NCI-H2029 treated with DMSO at 0.1 percent for 48 hours (cell line): ENCODE measurements at places on chromosomes 16 and 17.
A peak's percentile ranks its signal among the peaks of the same experiment; 100 is the strongest.

- DNase-seq = no peak
Observed at GRCh38 chr17:13560935-13561334, 40.8 kb downstream of the HS3ST3A1 start.

DNA sequence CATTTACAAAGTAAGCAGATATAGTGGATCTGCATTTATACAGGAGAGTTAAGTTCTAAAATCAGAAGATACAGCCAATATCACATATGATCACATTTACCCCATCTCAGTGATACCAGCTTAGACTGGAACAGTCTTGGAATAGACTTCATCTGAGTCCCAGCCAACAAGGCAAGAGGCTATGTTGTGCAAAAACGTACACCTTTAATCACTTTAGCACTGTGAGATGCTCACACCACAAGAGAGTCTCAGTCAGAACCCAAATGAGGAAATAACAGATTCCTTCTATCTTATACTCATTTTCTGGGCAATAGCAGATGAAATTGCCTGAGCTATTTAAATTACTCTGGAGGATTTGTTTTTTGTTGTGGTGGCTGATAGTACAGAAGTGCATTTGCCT is 145.6 kb downstream of the ANKFN1 start:
- DNase-seq = no peak

GRCh38 chr17:2002767-2003329 is 22.3 kb downstream of the RTN4RL1 start:
- DNase-seq = no peak

DNA sequence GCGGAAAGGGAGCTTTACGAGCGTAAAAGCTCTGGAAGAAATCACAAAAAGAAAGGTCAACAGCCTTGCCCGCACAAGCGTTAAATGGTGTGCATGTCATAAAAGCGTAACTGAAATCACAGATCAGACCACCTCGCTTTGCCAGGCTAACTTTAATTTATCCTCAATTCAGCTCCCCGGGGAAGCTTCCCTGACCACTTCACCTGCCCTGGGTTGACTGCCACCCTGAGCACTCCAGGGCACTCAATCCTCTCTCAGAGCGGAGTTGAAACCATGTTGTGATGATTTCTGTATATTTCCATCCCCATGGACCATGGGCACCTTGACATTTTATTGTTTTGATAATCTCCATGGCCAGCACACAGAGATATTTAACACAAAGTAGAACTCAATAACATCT is 16.1 kb upstream of the NAGS start:
- no peak for DNase-seq

- DNase-seq = no peak
Observed at GRCh38 chr16:66455970-66456369, 28.9 kb downstream of the BEAN1 start.

DNA sequence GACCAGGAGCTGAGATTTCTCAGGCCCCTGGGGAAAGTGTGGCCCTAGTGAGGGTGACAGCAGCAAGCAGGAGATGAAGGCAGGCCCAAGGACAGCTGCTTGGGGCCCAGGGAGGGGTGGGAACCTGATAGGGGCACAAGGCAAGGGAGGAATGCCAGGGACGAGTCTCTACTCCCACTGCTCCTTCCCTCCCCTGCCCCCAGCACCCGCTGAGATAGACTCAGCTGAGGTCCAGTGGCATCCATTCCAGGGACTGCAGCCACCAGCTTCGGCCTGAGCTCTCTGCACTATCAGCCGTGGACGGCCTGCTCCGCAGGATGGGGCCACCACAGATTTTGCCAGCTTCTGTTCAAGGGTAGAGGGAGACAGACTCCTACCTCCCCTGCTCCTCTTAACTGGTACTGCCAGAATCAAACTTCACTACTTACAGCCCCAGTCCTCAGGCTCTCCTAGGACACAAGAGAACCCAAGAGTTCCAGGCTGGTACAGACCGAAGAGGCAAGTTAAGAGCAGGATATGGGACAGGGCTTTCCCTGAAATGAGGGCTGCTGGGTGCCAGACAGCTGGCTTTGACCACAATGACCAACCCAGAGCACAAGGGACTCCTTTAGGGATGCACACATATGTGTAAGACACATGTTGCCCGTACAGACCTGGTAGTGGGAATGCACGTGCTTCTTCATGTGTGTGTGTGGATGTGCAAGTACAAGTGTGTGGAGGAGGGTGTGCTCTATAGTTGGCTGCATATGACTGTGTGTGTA is 5.5 kb downstream of the CACNB1 start:
- no peak for DNase-seq

- no peak for DNase-seq
Observed at GRCh38 chr17:7894866-7895265, 6.3 kb downstream of the CHD3 start.

- no peak for DNase-seq
Observed at GRCh38 chr16:57264950-57265371, 19.5 kb downstream of the PLLP start.

DNA sequence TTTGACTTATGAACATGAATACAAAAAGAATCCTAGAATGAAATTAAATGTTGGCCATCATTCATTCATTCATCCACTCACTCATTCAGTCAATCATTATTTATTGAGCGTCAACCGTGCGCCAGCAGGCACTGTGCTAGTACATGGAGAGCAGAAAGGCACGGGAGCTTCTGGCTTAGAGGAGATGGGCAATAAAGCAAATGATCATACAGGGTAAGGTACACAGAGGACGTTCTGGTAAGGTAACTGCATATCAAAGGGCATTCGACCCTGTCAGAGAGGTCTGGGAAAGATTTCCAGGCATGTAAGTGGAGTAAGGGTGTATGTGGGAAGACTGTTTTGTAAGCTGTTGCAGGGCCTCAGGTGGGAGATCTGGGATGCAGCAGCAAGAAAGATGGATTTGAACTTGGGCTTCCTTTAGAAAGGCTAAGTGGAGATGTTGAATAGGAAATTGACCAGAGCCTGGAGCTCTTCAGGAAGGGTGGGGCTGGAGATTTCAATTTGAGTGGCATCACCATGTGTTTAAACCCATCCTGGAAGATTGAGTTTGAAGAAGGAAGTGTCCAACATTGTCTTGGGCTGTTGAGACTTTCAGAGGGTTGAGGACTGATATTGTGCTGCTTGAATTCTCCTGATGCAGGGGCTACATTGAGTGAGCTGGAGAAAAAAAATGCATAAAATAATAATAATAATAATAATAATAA is 2.8 kb upstream of the MSI2 start:
- DNase-seq = no peak

- DNase-seq = no peak
Observed at GRCh38 chr17:74737299-74738050, 419 bp downstream of the RAB37 start.

DNA sequence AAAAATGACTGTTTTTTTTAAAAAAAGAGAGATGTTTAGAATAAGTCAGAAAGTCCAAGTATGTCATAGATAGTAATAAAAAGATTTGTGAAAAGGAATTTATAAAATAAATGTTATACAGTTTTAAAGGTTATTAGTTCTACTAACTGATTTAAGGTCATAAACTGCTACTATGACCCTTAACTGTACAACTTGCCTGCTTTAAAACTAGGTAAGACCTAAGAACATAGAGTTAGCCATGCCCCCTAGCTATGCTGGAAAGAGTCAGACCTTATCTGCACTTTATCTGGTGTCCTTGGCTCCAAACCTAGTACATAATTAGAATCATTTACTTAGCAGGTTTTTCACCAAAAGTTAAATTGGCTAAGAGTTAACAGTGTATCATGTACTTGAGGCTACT is 23.5 kb upstream of the SLC6A2 start:
- no peak for DNase-seq

DNA sequence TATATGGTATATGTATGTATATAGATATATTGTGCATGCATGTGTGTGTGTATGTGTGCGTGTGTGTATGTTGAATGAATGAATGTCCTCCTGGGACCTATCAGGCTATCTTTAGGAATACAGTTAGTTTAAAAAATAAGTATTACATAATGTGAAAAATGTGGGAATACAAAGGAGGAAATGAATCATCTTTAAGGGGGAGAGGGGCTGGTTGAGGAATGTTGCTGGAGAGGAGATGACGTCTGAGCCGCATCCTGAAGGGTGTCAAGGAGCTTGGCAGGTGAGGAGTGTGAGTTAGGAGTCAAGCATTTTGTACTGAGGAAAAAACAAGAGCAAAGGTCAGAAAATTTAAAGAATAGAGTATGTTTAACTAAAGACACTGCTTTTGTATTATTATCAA is 62.4 kb upstream of the NLK start:
- DNase-seq = no peak

GRCh38 chr16:73067671-73068540 is 20.0 kb upstream of the ZFHX3 start:
- no peak for DNase-seq

GRCh38 chr16:11432856-11433395 is 87.7 kb downstream of the RMI2 start:
- DNase-seq = no peak

DNA sequence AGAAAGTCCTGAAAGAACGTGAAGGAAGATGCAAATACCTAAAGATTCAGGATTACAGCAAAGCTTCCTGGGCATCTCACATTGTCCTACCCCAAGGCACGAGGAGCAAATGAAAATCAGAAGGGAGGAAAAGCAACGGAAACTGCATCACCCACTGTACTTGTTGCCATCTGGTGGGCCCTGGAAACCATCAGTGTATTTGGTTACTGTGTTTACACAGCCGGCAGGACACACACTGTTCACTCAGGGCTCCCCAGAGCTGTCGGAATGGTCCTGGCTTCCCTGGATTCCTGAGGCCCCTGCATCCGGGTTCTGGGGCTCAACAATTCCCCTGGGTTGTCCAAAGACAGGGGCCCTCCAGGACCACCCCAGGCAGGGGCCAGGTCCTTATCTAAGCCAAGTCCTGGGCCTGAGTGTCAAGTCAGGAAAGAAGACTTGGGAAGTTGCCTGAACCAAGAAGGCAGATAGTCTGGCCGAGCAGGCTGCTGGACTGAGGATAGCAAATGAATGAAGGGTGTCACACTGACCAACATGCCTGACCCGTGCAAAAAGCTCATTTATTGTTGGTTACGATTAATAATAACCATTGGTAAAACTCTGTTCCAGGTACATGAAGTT is 52.8 kb downstream of the SOX9 start:
- peak; percentile 55 for DNase-seq

- DNase-seq = no peak
Observed at GRCh38 chr16:72099377-72099818, 5.8 kb downstream of the DHX38 start.

DNA sequence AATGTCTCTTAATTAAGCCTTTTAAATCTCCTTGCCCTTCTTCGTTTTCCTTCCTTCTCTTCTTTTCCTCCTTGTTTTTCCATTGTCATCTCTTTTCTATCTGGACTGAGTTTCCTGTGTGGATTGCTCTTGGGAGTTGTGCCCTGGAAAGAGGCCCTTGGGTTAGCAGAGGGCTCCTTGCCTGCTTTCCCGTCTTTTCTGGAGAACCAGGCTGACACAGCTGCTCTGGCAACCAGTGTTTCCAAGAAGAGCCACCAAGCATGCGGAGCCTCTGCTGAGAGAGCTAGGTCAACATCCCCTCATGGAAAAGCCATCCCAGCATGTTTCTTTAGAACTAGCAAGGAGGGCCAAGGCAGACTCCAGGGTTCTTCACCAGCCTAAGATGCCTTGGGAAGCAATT is 75.4 kb downstream of the HLF start:
- no peak for DNase-seq

- no peak for DNase-seq
Observed at GRCh38 chr17:5558815-5559785, 25.2 kb downstream of the NLRP1 start.

- DNase-seq = no peak
Observed at GRCh38 chr17:1362964-1363363, 37.1 kb downstream of the YWHAE start.

DNA sequence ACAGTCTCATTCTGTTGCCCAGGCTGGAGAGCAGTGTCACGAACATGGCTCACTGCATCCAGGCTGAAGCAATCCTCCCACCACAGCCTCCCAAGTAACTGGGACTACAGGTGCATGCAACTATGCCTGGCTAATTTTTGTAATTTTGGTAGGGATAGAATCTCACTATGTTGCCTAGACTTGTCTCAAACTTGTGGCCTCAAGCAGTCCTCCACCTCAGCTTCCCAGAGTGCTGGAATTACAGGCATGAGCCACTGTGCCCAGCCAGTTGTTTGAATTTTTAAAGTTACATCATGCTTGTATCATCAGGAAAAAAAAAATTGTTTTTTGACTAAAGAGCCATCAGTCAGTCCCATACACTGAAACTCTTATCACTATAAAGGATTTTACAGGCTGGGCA is 17.1 kb upstream of the VPS4A start:
- DNase-seq = no peak

DNA sequence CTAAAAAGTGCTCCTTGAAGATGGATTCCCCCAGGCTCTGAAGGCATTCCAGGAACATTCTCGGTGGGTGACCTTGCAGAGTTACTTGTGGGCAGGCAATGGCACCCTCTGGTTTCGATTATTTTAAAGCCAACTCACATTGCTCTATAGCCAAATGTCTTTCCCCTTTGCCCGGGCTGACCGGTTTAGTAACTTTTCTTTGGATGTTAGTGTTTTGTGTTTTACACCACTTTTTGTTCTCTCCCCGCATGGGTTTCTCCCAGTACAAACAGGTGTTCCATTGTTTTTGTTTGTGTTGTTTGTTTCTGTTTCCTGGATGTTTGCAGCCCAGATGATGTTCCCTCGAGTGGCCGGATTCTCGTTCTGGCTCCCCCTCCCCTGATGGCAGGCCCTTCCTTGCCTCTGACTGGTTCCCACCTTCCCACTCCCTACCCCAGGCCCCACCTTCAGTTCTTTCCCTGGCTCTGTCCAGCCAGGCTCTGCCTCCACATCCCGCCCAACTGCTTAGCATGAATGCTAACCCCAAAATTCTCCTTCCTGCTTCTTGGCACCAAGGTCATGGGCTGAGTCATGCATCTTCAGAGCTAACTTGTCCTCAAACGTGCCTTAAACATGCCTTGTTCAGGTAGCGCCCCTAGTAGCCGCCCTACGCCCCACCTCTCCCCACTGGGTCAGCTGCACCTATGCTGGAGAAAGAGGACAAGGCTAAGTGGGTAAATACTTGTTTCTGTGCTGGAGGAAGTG is 40.6 kb downstream of the ELAC2 start:
- no peak for DNase-seq
